ENCODE measurements at places on chromosomes 6 and 20. TPM values are rescaled to one million over a fixed set of nuclear protein-coding genes. Genes with fewer than 3 reads are reported as not detected.

The LPA gene
- polyA plus RNA-seq = not detected

The SLC26A8 gene
- polyA plus RNA-seq = 0.22 TPM

The MYH7B gene
- 114 TPM for polyA plus RNA-seq

The SALL4 gene
- 0.38 TPM for polyA plus RNA-seq

The SEL1L2 gene
- polyA plus RNA-seq = not detected

The MOCS1 gene
- polyA plus RNA-seq = 9.2 TPM

The SIRPD gene
- not detected for polyA plus RNA-seq

The PRR3 gene
- polyA plus RNA-seq = 17.6 TPM

The BNIP5 gene
- 0.09 TPM for polyA plus RNA-seq

DNA sequence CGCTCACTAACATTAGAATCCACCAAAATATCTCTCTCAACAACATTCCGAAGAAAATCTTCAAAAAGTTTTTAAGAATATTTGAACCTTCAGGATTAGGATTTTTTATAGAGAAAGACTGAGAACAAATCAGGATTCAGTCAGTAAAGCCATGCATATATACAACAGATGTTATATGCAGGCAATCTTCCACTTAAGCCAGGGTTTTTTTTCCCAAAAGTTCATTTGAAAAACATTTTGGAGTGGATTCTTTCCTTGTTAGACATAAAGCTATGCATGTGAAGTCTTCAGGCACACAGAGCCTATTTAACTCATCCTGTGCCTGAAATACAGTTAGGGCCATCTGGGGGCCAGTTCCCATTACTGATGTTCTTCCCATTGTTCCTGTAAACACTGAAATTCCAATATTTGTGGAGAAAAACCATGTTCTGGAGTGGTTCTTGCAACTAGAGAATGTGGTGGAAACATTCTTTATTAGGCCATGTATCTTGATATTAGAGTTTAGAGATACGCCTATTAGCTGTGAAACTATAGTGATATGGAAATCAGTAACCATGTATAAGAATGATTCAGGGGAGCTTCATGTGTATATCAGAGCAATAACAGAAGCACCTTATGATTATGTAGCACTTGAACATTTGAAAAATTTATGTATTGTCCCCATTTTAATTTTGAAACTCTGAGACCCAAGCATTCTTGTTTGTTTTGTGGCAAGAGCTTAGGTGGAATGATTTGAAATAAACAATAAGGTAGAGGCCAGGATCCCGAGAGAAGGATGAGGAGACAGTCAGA is 61.7 kb downstream of the PLEKHG1 start:
- DNase-seq = no peak

GRCh38 chr6:44442236-44442635 is 54.7 kb downstream of the CDC5L start:
- no peak for DNase-seq

GRCh38 chr6:156890627-156891314 is 113.6 kb downstream of the ARID1B start:
- no peak for DNase-seq

DNA sequence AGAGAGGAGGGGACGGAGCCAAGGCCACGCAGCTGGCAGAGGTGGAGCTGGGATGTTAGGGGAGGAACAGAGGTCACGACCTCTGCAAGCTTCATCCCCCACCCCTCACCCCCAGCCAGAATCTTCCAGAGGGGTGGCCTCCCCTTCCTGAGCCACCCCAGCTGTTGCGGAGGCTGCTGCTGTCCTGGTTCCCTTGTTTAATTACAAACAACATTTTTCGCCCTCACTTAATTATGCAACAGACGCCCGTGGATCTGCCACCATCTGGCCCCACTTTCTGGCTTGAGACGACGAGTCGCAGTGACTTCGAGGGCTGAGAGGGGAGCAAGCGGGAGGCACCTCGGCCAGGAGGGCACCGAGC is 153.7 kb upstream of the PTPN1 start:
- DNase-seq = no peak

DNA sequence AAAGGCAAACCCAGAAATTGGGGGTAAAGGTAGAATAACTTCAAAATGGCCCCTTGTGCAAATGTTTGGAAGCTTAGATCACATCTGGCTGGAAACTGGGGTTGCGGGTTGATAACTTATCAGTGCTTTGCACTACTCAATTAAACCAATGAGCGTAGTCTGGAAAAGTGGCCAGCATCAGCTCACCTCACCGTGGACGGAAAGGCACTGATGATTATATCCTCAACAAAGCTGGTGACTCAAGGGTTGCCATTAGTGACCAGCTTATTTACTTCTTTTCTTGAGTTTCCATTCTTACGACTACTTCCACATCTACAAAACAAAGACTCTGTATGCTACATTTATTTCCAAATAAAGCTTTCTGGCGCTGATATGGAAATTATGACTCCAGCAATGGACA is 198.5 kb upstream of the HEY2 start:
- DNase-seq = no peak

DNA sequence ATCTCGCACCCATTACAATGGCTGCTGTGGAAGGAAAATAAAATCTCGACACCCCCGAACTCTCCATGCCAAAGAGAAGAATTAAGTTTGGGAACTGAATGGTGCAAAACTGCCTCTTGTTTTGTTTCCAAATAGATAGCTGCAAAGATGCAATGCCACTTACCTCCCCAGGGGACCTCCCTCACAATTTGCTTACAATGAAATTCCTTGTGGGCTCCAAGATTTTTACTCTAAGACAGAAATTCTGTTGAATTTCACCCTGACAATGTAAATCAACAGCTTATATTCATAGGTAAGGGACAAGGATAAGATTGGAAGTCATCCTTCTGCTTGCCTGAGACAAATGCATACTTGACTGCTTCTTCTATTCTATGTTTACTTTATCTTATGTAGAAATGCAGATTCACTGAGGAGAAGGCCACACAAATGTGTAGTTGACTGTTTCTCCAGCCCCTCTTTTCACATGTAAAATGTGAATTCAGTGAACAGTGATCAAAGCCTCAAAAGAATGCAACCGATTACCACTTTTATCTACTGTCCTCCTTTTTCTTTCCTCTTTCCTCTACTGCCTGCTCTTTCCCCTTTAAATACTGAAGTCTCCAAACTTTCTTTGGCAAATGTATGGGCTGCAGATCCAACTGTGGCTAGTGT is 36.6 kb downstream of the ADGRF4 start:
- no peak for DNase-seq

DNA sequence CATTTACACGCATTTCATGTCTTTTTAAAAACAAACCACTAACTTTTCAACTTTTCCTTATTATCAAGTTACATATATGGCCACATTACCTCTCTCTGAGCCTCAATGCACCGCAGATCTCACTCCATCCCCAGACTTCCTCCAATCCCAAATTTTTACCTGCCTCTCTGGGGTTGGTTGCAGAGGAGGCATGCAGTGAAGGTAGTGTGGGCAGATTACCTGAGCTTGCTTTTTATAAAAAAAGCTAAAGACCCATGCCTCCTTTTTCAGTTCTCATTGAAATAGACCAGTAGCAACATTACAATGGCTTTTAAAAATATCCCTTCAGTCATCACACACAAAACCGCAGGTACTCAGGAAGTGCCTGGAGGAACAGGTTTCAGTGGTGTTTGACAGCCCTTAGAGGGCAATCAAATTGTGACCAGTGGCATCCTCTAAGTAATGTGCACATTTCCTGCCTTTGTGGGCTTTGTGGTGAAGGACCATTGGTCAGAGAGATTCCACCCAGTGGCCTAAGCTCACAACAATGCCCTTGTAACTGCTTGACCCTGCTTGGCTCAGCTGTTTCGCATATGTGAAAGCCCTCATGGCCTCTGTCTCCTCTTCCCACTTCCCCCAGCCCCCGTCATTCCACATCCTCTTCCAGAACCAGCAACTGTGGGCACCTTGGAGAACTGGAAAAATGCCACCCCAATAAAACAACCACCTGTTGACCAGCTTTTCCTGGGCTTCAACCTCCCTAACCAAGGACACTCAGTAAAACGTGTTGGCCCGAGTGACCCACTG is 30.2 kb upstream of the IL17A start:
- DNase-seq = no peak

DNA sequence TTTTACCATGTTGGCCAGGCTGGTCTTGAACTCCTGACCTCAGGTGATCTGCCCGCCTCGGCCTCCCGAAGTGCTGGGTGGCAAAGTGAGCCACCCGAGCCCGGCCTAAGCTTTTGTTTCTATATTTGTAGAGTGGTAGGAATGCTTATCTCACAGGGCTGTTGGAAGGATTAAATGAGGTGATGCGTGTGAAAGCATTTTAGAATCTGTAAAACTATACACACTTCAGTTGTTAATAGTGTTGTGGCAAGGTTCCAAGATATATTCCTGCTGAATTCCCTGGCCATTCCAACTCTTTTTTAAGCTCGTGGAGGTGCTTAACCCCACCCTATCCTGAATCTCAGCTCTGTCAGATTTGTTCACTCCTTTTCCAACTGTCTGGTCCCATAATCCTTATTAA is 89.9 kb upstream of the AKIRIN2 start:
- DNase-seq = no peak

GRCh38 chr6:156765117-156765516 is 12.1 kb upstream of the ARID1B start:
- DNase-seq = no peak

- DNase-seq = no peak
Observed at GRCh38 chr6:134230087-134230700, 87.7 kb downstream of the SGK1 start.

GRCh38 chr20:60031107-60031506 is 72.9 kb downstream of the CDH26 start:
- no peak for DNase-seq

DNA sequence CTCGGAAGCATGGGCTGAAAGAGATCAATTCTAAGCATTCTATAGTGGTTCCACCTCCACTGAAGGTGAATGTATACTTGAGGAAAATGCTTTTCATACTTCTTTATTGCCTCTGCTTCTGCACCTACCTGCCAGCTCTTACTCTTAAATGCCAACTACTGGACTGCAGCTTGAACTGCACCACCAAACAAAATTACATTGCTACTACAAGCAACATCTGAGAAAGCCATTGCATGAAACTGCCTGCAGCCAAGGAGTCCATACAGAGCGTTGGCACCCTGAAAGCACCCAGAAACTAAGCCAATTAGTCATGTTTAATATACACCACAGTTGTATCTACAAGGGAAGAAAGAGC is 440.9 kb downstream of the BTBD3 start:
- no peak for DNase-seq

DNA sequence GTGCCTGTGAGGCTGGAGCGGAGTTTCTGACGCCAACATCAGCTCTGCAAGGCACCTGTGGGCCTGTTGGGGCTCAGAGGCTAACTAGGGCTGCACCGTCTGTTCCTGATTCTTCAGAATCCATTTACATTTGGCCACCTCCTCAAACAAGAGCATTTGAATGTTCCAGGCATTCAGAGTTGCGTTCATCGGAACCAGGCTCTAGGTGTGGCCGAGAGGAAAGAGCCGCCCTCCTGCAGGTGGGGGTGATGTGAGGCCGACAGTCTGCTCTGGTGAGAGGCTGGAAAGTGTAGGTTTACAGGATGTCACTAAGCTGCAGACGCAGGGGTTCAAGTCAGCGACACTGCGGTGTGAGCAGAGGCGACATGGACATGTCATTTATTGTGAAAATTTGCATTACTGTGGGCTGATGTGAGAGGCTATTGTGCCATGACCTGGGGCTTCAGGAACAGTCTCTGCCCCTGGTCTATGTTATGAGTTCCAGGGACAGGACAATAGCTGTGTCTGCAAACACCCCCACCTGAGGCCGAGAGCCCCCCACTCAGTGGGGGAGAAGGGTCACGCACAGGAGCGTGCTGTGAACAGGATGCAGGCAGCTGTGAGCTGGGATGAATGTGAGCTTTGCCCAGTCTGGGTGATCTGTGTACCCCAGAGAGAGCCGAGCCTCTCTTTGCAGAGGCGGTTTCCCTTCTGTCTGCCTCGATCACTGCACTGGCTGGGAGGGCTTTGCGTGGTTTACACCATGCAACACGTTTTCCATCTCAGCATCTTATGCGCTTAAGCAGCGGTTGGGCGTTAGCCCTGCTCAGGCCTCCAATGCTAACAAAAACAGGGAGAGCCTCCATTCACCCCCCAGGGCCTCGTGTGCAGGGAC is 21.1 kb downstream of the SLCO4A1 start:
- no peak for DNase-seq

DNA sequence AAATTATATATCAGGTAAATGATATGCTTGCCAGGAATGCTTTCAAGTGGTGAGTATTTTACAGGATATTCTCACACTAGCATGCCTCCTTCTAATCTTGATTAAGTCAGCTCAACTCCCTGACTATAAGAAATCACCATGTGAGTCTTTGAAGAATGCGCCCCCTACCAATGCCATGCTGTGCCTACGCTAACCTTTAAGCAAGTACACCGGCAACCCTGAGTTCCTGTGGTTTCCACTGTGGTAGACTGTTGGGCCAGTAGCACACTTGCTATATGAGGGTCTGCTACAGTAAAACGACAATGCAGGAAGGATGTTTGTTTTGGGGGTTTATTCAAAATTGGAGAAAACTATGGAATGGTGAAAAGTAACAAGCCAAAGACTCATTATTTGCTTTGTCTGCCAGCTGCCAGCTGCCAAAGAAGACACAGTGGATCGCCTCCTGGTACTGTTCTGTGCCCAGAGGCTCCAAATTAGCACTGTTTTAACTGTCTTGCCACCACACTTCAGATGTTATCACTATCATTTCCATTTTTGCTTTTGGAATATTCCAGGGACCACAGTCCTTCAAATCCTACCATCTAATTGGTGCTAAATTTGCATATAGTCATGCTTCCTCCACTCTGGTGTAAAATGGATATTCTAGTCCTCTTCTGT is 333.5 kb downstream of the RNGTT start:
- DNase-seq = no peak

DNA sequence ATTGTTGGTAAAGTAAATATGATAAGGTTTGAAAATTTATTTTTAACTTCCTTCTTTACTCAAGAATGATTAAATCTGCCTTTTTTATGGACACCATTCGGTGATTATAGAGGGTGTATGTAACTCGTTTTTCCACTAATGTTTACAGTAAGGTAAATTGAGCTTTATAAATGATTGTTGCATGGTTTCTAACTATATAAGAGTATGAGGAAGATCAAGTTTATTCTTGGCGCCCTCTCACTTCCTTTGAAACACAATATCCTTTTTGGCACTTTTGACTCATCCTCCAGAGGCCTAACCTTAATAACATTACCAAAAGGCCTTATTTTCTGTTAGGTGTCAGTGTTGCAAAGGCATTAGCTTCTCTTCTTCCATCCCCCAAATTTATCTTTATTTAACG is 41.8 kb upstream of the MTRF1L start:
- DNase-seq = no peak

DNA sequence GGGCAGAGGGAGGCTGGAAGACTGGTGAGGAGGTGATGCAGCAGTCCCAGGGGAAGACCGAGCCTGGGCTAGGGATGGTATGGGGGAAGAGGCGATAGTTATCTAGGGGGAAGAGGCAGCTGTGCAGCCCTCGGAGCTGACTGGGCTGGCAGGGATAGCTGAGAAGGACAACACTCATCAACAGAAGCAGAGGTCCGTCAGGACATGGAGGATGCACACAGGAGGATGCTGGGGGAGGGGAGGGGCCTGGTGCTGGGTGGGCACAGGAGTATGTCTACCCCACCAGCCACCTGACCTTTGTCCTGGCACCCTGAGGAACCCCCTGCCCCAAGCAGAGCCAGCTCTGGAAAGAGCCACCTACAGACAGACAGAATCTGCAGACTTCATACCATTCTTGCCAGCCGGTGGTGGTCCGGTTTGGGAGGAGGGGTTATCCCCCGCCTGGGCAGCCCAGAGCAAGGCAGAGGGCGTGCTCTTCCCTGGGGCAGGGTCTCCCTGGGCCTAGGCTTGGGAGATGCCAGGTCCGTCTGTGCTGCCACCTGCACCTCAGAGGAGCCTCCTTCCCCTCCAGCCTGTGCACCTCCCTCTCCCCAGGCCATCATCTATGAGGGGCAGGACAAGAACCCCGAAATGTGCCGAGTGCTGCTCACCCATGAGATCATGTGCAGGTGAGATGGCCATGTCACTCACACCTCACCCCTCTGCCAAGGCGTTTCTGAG is 14.9 kb downstream of the EBF4 start:
- DNase-seq = no peak
